ENCODE measurements at places on chromosomes 4 and X.

DNA sequence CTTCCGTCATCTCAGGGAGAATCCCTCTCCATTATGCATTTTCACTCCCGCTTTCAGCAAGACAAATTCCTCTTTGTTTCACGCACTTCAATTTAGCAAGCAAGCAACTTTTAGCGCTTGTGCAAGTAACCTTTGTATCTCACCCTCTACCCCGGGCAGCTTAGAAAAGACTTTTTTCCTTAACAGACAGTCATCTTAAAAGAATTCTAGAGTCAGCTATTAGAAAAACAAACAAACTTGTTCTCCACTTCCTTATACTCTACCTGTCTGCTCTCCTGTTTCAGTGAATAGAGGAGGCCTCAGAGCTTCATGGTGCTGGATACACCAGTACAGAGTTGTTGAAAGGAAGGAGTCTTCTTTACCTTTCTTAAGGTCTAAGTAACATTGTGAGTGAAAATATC, 12.1 kb downstream of the TIGD2 start:
- no peak for DNase-seq

GRCh38 chr4:57462843-57463242, 352.7 kb upstream of the IGFBP7 start:
- DNase-seq: no peak

- no peak for DNase-seq
Observed at GRCh38 chr4:57131849-57132742, 21.9 kb upstream of the IGFBP7 start.

GRCh38 chr4:112910109-112910736, 139.2 kb upstream of the ANK2 start:
- DNase-seq: no peak

DNA sequence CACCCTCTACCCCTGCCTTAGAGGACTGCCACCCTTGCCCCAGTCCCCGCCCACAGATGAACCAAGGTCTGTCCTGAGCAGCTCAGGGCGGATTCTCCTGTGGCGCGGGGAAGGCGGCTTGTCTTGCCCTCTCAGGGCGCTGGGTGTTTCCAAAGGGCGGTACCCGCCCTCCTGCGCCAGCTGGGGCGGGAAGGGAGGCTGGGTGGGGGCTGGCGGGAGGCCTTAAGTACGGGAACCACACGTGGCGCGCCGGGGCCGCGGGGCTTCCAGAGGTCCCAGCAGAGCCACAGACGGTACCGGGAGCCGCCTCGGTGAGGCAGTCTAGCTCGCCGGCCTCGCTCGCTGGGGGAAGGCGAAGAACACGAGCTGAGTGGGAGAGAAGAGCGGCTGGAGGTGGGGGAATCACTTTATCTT, 361.1 kb downstream of the MID1IP1 start:
- DNase-seq: peak; percentile 12

DNA sequence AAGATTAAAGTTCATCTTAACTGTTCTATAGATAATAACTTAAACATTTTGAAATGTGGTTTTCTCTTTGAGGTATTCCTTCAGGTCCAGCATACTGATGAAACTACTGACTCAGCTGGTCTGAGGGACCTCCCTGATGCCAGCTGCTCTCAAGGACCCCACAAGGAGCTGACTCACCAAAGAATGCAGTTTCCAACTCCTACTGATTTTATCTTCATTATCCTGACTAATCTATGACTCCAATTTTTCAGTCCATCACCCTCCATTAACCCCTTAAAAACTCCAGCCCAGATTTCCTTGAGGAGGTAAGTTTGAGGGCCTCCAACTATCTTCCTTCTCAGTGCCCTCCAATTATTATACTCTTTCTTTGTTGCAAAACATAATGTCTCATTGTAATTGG, 1.4 kb upstream of the UGT2B4 start:
- DNase-seq: no peak

GRCh38 chr4:153258750-153259149, 54.5 kb downstream of the TRIM2 start:
- DNase-seq: no peak

DNA sequence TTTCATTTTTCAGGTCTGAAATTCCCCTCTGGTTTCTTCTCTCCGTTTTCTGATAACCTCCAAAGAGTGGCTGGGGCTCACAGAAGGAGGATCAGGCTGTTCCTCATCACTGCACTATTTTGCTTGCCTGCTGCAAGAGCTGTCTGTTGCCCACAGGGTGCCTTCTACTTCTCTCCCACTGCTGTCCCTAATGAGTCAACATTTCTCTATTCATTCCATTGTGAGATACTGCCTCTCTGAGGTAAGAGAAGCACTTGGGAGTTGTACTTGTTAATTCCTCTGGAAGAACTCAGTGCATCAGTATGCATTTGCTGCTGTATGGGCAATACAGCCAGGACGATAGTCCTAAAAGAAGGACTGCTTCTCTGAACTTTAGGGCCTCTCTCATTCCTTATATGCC, 34.8 kb downstream of the CT47B1 start:
- DNase-seq: no peak

DNA sequence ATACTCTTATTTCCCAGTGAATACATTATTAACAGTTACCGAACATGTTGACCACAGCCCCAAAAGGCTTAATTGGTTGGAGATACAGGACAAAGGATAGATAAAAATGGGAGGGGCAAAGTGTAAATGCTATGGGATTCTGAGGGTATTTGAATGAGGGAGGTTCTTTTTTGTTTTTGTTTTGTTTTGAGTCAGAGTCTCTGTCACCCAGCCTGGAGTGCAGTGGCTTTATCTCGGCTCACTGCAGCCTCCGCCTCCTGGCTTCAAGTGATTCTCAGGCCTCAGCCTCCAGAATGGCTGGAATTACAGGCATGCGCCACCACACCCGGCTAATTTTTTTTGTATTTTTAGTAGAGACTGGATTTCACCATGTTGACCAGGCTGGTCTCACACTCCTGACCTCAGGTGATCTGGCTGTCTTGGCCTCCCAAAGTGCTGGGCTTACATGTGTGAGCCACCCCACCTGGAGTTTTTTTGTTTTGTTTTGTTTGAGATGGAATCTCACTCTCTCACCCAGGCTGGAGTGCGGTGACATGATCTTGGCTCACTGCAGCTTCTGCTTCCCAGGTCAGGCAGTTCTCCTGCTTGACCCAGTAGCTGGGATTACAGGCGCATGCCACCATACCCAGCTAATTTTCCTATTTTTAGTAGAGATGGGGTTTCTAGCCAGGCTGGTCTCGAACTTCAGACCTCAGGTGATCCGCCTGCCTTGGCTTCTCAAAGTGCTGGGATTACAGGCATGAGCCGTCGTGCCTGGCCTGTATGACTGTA, 9.0 kb downstream of the UBE2K start:
- DNase-seq: no peak

DNA sequence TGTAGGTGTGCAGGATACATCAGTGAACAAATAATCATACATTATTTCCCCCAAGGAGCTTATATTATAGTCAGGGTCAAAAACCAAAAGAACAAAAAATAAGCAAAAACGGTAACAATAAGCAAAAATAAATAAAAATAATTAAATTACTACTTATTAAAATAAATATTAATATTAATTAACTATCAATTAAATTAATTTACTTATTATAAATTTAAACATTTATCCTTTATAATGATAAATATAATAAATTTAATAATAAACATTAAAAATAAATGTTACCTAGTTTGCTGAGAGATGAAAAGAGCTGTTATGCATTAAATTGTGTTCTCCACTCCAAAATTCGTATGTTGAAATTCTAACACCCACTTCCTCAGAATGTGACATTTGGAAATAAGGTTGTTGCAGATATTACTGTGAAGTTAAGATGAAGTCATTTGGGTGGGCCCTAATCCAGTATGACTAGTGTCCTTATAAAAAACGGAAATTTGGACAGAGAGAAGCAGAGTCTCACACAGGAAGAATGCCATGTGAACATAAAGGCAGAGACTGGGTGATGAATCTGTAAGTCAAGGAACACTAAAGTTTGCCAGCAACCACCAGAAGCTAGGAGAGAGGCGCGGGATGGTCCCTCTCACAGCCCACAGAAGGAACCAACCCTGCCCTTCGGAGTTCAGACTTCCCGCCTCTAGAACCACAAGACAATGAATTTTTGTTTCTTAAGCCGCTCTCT, 67.2 kb upstream of the IBSP start:
- DNase-seq: no peak

- no peak for DNase-seq
Observed at GRCh38 chrX:3599802-3600430, 113.5 kb downstream of the PRKX start.

GRCh38 chr4:153067376-153067775, 131.3 kb downstream of the FHDC1 start:
- no peak for DNase-seq

DNA sequence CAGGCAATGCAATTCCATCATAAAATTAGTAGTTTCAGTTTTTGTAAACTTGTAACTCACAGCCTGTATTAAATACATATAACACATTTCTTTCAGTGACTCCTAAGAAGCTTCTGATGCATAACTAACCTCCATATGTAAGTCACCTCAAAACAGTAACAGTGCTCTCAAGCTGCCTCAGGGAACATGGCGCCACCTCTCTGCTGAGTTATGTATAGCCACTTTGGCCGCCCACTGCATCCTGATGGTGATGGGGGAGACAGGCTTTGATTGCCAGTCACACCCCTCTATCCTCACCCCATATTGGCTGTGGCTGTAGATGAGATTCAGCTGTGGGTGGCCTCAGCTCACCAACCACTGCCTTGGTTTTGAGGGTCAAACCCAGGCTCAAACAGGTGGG, 54.3 kb downstream of the LRBA start:
- no peak for DNase-seq

DNA sequence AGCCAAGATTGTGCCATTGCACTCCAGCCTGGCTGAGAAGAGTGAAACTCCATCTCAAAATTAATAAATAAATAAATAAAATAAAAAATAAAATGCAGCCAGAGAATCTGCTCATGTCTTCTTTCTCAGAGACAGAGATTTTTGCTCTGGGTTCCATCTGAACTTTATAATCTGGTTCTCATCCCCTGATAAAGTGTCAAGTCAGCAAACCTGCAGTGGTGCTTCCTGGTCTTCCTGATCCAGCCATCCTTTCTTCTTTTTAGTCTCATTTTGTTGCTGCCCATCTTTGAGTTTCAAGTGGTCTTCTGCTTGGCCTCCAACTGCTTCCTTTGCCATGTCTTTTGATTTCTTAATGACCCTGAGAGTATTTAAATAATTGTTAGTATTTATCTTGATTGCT, 24.1 kb downstream of the MAP7D3 start:
- no peak for DNase-seq

DNA sequence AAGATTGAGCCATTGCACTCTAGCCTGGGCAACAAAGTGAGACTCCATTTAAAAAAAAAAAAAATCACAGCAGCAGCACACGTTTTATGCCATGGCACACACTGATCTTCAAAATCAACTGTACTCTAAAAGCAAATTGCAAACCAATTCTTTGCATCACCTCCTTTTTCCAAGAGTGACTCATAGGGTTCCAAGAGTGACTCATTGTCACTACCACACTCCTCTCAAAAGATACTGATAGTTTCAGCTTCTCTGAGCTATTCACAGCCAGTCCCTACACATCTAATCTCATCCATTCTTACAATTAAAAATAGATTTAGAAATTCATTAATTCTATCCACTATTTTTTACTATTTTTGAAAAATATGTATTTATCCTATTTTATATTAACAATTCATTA, 1494.9 kb upstream of the AGA start:
- no peak for DNase-seq

- DNase-seq: no peak
Observed at GRCh38 chr4:112509243-112510141, 6.5 kb downstream of the NEUROG2 start.

DNA sequence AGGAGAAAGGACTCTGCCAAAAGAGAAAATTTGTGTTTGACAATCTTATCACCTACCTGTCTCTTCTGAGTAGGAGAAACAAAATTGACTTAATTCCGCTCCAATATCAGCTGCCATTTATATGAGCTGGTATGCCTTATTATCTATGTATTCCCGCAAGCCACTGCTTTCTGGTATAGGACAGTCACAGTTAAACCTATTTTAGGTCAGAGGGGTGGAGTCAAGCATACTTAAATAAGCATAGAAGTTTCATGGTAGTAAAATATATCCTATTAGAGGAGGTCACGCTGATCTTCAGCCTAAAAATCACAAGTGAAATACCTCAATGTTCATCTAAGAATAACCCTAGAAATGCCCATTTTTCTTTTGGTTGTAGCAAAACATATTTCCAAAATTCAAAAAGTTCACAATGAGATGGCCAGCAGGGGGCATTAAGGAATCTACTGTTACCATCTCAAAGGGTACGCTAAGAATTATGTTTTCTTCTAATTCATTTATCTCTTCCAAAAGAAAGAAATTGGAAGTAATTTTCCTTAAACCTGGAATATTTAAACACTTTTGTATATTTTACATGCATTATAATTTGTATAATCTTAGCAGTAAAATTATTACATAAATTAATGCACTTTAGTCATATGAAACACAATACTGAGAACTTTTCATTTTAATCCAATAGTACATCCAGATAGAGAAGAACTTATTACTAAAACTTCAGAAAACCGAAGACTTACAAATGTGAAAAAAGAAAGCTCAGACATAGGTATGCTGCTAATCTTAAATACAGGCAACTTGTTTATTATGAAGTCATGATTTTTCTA, 10.5 kb downstream of the PPAT start:
- no peak for DNase-seq

GRCh38 chrX:106783716-106784115, 18.8 kb upstream of the TBC1D8B start:
- no peak for DNase-seq

DNA sequence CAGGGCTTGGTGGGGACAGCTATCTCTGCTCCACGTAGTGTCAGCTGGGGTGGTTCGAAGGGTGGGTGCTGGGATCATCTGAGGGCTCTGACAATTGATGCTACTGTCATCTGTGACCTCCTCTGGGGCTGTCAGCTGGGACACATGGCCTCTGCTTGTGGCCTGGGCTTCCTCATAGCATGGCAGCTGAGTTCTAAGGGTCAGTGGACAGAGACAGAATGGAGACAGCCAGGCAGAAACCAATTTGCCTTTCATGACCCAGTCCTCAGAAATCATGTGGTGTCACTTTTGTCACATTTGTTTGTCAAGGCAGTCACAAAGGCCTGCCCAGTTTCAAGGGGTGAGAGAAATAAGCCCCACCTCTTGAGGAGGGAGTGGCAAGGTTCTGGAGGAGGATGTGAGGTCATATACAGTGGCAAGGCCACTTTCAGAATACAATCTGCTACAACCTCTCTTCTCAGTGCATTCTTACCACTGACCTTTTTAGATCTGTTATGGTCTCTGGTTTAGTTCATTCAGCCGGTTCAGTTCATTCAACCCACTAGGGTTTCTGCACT, 103.6 kb upstream of the BCOR start:
- DNase-seq: no peak
